ENCODE measurements at places on chromosomes 6 and 20.

- no peak for DNase-seq
Observed at GRCh38 chr20:3980260-3981131, 34.9 kb downstream of the RNF24 start.

GRCh38 chr20:46682063-46682821 is 7.0 kb downstream of the TP53RK start:
- no peak for DNase-seq

GRCh38 chr6:150091476-150091875 is 22.6 kb upstream of the ULBP3 start:
- no peak for DNase-seq

- DNase-seq, result no peak
Observed at GRCh38 chr6:92930171-92930570, 489.2 kb downstream of the EPHA7 start.

DNA sequence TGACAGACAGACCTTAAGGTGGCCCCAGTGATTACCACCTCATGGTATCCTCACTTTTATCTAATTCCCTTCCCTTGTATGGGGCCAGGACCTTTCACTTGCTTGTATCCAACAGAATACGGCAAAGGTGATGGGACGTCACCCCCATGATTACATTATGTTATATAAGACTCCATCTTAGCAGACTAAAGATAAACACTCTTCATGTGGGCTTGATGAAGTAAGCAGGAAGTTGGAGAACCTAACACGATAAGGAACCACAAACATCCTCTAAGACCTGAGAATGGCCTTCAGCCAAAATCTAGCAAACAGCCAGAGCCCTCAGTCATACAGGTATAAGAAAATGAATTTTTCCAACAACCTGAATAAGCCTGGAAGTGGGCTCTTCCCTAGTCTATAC is 8.0 kb downstream of the SLC17A3 start:
- DNase-seq, result no peak

GRCh38 chr6:6715465-6715864 is 126.9 kb downstream of the LY86 start:
- no peak for DNase-seq

GRCh38 chr6:150528648-150529285 is 70.9 kb upstream of the PLEKHG1 start:
- peak; percentile 80 for DNase-seq

- peak; percentile 52 for DNase-seq
Observed at GRCh38 chr6:20811109-20811761, 277.0 kb downstream of the CDKAL1 start.

GRCh38 chr6:148217921-148218320 is 124.7 kb upstream of the SASH1 start:
- no peak for DNase-seq

- no peak for DNase-seq
Observed at GRCh38 chr6:17452096-17452495, 58.7 kb downstream of the CAP2 start.

- no peak for DNase-seq
Observed at GRCh38 chr20:61049684-61050083, 202.4 kb upstream of the CDH4 start.

GRCh38 chr6:87742106-87742505 is 40.1 kb upstream of the AKIRIN2 start:
- DNase-seq, result no peak

GRCh38 chr6:51559059-51559458 is 528.4 kb downstream of the PKHD1 start:
- DNase-seq, result no peak

GRCh38 chr6:107576852-107577251 is 86.9 kb downstream of the SOBP start:
- no peak for DNase-seq

GRCh38 chr20:433300-433975 is 25.3 kb downstream of the RBCK1 start:
- DNase-seq, result no peak

- peak; percentile 20 for DNase-seq
Observed at GRCh38 chr20:12354725-12355124, 437.0 kb downstream of the BTBD3 start.

- DNase-seq, result no peak
Observed at GRCh38 chr6:55299286-55299985, 27.8 kb upstream of the GFRAL start.

DNA sequence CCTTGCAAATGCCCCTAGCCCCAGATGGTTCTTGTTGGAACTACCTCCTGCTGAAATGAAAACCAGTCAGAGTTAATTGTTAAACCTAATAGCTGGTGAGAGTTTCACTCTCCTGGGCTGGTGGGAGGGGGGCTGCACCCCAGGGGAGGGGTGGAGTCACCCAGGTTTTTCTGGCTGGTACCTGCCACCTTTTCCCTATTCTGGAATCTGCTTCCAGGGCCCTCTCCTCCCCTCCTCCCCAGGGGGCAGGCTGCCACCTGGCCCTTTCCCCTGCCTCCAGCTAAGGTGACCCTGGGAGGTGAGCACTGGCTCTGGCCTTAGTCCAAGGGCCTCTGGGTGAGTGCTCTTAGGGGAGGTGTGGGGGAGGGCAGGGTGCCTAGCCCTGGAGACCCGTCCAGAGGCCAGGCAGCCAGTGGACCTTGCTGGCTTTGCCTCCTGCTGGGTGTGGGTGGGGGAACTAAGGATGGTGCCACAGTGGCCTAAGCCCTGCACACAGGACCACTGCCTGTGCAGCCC is 48.8 kb upstream of the EPB41L1 start:
- no peak for DNase-seq

- no peak for DNase-seq
Observed at GRCh38 chr6:4084444-4085331, 5.8 kb upstream of the FAM217A start.

- peak; percentile 36 for DNase-seq
Observed at GRCh38 chr6:137261361-137261760, 42.2 kb upstream of the IFNGR1 start.

DNA sequence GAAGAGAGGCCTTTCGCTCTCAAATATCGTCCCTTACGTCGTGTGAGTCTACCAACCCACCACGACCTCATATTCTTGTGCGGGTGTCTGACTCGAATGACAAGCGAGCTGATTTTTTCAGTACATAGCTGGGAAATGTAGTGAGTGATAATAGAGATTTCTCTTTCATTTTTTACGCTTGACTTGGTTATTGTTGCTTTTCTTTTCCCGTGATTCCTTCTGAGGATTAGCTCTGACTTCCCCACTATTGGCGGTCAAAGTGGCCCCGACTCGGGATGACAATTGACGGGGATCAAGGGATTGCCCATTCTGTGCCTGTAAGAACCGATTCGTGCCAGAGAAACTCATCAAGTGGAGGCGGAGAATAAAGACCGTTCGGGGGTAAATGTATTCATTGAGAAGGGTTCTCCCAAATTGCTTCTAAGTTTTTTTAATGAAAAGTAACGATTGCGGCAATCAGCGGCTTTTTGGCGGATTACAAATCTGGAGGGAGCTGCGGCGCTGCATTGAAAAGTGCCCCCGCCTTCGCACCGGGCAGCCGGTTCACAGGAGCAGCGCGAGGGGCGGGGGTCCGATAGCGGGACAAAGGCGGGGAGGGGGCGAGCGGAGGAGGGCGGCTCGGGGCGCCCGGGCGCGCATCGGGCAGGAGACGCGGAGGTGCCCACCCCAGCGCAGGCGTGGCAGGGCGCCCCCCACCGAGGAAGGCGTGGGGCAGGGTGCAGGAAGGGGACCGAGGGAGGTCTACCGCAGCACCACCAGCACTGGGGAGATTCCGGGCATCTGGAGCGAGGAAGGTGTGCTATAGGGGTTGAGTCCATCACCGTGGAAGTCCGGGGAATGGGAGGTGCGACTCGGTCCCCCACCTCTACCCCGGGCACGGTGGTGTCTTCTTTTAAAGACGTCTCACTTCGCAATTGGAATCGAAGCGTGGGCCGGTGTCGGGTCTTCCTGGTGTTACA is 44.5 kb upstream of the OSTM1 start:
- peak; percentile 64 for DNase-seq

DNA sequence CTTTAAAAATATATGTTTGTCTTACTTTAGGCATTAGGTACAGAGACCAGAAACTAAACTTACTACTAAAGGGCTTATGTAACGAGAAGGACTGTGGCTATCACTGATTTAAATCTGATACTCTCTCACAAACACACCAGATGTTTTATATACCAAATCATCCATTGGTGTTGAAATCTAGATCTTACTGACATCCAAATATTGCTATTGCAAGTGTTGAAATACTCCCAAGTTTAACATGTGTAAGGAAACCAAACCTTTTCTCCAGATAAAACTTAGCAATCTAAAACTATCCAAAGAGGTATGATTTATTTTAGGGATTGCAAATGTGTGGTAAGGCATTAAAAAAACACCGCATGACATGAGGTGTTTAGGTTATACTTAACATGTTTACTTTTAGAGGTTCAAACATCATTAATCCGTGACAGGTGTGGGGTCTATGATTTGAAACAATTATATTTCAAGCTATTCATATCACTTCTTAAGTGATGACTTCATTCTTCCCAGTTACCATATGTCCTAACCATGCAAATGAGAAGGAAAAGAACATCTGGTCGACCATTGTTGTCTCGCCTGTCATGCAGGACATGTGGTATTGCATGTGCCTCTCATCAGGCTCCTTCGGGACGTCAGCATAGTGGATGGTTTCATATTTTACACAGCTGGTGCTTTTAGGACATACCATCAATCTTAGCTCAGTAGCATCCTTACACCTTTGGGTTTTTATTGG is 168.3 kb upstream of the SPACA1 start:
- DNase-seq, result peak; percentile 70

GRCh38 chr6:14265049-14266021 is 147.8 kb downstream of the CD83 start:
- no peak for DNase-seq

DNA sequence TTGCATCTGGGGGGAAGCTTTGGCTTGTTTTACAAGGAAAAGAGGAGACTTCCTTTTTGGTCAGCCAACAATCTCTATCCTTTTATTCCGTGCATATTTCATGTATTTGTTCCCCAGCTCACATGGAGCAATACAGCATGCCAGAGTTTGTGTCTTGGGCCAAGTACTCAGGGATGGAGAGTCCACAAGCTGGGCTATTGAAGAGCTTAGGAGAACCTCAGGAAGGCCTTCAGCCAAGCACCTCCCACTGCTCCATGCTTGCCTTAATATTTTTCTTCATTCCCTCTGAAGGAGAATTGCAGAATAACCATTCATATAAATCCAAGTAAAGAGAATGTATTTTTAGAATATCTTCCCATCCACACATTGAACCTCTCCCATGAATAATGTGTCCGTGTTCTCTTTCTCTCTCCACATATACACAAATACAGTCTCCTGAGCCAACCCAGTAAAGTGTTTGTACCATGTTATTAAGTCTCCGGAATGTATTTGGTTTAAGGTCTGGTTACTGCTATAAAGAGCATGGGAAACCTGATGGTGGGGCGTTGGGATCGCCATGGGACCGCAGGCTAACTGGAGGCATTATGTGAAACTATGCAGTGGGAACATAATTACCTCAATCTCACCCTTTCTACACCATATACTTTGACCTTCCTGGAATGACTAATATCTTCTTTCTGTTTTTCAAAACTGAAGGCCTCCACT is 3.0 kb downstream of the LAMA4 start:
- DNase-seq, result peak; percentile 75

- DNase-seq, result no peak
Observed at GRCh38 chr6:19934996-19935591, 97.9 kb downstream of the ID4 start.

DNA sequence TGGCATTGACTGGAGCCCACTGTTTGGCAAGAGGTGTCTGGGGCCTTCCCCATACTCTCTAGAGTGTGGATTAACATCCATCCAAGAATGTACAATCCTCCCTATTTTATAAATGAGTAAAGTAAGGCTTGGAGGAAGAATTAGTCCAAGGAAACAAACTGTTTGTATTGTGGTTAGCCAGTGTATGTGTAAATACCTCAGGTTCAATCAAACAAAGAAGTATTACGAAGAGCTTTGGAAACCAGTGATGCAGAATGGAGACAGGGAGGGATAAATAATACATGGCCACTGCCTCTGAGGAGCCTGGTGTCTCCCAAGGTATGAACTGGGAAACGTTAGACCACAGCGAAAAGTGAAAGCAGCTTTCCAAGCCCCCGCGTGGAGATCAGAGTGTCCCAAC is 226.6 kb upstream of the RIN2 start:
- DNase-seq, result no peak

DNA sequence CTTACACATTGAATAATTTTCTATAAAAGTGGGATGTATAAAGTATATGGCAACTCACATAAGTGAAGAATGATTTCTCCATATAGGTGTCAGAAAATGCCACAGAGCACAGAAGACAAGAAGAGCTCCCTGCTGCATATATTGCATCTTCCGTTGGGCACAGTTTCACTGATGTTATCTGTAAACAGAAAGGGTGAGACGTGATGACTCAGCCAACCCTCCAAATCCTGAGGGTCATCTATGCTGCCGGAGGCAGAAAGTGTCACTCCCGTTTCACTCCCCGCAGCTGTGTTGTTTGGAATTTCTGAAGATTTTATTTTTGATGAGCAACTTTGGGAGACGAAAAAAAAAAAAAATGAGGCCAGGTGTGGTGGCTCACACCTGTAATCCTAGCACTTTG is 644.1 kb downstream of the C6orf118 start:
- no peak for DNase-seq

DNA sequence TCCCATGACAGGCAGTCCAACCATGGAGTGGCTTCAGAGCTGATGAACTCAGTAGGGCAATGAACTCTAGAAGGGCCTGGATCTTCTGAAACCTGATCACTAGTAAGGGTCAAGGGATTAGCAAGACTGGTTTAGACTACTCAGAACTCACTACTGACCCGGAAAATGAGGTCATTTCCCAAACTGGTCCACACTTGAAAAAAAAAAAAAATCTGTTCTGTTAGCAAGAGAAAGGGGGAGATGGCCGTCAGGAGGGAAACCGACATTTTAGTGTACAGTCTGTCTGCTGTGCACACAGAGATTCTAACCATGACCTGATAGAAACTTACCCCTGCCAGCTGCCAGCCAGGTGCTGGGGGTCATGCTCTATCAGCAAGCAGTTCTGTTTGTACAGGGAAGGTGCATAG is 262.4 kb upstream of the AGPAT4 start:
- DNase-seq, result no peak

- DNase-seq, result no peak
Observed at GRCh38 chr6:92377137-92377536, 1042.2 kb downstream of the EPHA7 start.

DNA sequence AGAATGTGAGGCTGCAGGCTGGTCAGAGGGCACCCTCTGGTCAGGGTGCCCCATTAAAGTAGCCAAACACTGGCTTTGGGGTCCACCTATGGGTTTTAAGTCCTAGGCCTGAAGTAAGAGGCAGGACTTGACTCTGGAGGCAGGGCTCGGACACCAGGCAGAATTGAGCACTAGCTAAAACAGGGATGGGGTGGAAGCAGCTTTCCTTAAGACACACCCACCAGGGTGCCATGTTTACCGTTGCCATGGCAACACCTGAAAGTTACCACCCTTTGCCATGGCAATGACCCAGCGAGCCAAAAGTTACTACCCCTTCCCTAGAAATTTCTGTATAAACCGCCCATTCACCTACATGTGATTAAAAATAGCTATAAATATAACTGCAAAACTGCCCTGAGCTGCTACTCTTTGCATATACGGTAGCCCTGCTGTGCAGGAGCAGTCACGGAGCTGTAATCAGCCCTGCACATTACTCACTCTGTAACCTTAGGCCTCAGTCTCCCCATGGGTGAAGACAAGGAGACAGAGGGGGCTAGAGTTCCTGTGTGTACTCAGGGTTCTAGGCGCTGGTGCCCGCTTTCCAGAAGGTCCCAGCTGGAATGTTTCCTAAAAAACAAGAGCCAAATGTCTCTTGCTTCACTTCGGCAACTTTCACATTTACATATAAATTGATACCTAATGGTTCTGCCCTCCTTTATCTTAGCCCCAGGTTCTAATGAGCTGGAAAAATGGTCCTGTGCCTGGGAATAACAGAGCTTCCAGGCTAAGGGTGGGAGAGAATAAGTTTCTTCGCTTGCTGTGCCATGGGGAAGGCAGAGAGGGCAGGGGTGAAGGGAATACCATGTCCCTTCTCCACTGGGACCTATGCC is 27.2 kb upstream of the SRSF6 start:
- no peak for DNase-seq
